ENCODE measurements at places on chromosomes 3 and 15.

- DNase-seq, result no peak
Observed at GRCh38 chr3:189641776-189642175, 10.6 kb downstream of the TP63 start.

- peak; percentile 20 for DNase-seq
Observed at GRCh38 chr3:53534676-53535400, 40.4 kb downstream of the CACNA1D start.

DNA sequence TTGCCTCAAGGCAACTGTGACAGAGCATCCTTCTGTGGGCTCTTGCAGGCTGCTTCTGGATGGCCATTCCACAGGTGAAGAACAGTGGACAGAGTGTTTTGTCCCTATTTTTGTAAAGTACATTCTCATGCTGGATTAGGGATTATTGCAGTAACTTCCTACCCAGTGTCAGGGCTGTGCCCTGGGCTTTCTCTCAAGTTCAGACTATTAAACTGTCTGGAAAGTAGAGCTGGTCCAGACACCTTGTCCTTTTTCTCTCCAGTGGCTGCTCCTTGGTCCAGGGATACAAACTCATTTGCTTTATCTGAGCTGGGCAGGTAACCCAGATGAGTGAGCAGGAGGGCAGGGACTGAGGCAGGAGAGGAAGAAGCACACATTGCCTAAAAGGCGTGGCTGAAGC is 37.4 kb upstream of the AGBL1 start:
- DNase-seq, result no peak

GRCh38 chr3:15345066-15345607 is 12.8 kb upstream of the SH3BP5 start:
- peak; percentile 44 for DNase-seq

- DNase-seq, result no peak
Observed at GRCh38 chr3:188358787-188359493, 205.0 kb downstream of the LPP start.

DNA sequence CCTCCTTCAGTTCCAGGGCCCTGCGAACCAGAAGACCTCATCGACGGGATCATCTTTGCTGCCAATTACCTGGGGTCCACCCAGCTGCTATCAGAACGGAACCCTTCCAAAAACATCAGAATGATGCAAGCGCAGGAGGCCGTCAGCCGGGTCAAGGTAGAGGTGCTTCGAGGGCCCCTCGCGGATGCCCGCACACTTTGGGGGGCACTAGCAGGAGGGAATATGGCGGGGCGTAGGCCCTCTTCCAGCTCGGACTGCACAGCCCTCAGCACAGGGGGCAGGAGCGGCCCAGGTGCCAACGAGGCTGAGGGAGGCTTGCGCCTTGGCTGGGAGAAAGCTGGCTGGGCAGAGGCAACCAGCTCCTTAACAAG is 176.6 kb downstream of the NSMCE3 start:
- DNase-seq, result no peak

DNA sequence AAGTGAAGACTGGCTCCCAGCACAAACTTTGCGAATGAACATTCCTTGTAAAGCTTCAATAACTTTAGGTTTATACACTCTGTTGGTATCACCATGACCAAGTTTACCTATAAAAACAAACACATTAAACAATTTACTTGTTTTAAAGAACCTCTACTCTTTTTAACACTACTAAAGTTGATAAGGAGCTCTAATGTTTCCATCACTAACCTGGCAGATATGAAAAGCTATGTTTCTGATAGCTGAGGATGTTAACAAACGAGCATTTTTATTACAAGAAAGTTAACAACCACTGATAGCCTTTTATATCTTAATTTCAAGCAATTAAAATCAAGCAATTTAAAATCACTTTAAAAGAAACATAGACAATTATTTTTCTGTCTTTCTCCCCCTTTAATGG is 80.8 kb downstream of the HERC1 start:
- no peak for DNase-seq

- DNase-seq, result no peak
Observed at GRCh38 chr15:68158046-68158628, 47.0 kb downstream of the CALML4 start.

- no peak for DNase-seq
Observed at GRCh38 chr3:58991623-58992022, 58.2 kb downstream of the CFAP20DC start.

- DNase-seq, result no peak
Observed at GRCh38 chr15:31606931-31607497, 280.4 kb downstream of the KLF13 start.

- no peak for DNase-seq
Observed at GRCh38 chr15:68668926-68669600, 90.3 kb downstream of the CORO2B start.

GRCh38 chr3:195806211-195806915 is 5.4 kb downstream of the MUC4 start:
- DNase-seq, result no peak

DNA sequence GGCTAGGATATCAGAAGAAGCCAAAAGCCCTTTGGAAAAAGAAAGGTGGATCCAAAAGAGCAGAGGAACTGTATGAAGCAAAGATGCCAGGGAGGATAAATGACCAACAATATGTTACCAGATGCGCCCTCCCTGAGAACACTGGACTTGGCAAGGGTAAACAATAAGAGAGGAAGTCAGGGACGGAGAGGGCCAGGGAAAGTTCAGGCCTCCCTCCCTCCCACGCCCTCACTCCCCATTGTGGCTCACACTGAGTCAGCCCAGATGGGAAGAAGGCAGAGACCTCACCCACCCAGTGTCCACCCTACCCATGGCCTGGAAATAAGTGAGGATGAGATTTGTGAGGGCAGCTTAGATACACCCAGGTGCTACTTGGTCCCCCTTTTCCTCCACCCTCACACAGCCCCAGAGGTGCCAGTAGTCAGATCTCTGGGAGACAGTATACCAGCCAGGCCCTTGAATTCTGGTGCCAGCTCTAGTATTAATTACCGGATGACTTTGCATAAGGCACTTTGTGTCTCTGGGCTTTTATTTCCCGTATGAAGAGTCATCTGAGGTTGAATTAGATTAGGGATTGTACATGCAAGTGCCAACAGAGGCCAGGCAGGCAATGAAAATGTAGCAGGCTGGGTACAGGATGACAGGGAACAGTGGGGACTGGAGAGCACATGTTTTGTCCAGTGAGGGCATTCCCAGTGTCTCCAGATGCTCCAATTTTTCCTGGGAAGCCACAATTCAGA is 35.1 kb upstream of the FRMD4B start:
- no peak for DNase-seq

- DNase-seq, result no peak
Observed at GRCh38 chr15:86001200-86001599, 78.5 kb upstream of the AGBL1 start.

DNA sequence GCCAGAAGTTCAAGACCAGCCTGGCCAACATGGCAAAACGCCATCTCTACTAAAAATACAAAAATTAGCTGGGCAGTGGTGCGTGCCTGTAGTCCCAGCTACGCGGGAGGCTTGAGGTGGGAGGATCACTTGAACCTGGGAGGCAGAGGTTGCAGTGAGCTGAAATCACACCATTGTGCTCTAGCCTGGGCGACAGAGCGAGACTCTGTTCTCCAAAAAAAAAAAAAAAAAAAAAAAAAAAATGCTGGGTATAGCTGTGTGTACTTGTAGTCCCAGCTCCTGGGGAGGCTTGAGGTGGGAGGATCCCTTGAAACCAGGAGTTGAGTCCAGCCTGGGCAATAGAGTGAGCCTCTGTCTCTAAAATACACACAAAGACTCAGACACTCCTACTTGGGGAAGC is 32.0 kb downstream of the PPP1R2 start:
- no peak for DNase-seq

DNA sequence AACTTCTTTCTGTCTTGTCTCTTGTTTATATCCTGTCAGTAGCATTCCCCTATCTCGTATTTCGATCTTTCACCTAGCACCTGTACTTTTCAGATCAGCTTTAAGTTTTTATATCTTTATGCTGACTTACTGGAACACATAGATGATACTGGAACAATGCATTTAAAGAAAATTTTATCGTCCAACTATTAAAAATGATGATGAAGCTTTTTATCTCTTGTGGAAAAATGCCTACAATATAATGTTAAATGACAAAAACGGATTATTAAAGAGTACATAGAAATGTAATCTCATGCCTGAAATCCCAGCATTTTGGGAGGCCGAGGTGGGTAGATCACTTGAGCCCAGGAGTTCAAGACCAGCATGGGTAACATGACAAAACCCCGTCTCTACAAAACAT is 139.5 kb downstream of the ZPLD1 start:
- no peak for DNase-seq

GRCh38 chr3:150412561-150413231 is 4.6 kb downstream of the TSC22D2 start:
- DNase-seq, result no peak

DNA sequence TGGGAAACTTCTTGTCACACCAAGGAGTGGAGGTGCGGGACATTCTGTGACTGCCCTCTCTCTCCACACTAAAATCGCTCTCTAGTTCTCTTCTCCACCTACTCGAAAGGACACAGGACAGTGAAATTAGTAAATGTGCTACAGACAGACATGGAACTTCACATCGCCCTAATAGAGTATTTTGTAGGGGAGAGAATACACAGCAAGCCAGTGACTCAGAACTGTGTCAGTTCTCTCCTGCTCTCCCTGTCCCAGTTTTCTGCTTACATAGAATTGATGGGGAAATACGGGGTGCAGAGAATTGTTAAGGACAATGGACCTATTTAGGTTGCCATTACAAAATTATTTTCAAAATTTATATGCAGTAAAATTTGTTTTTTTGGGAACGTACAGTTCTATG is 159.6 kb upstream of the GADL1 start:
- DNase-seq, result no peak

Measured in NCI-H2171 (cell line).